ENCODE measurements at places on chromosomes 13 and 19.

GRCh38 chr13:21932578-21932977, 261.7 kb downstream of the FGF9 start:
- no peak for DNase-seq

DNA sequence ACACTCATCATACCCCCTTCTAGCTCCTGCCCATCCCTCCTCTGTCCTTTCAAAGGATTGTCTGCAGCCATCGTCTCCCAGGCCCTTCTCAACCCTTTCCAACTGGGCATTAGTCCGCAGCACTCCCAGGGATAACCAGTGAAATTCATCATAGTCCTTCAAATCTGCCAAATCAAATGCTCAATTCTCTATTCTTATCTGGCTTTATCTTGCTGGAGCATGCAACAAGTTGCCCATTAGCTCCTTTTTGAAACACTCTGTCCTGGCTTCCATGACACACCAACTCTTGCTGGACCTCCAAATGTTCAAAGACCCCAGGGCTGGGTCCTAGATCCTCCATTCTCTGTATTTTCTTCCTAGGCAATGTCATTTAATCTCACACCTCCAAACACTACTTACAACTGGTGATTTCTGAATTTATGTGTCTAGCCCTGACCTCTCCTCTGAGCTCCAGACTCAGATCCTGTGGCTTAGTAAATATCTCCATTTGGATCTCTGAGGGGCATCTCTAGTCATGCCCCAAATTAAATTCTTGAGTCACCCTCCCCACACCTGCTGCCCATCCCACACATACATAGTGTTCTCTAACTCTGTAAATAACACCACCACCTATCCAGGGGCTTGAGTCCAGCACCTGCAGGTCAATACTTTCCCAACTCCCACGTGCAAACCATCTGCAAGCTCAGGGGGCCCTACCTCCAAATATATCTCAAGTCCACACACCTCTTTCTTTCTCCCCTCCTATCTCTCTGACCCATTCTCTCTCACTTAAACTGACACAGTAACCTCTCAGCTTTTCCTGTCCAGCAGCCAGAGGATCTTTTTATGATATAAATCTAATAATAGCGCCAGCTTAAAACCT, 9.1 kb upstream of the ANKRD10 start:
- DNase-seq: no peak

DNA sequence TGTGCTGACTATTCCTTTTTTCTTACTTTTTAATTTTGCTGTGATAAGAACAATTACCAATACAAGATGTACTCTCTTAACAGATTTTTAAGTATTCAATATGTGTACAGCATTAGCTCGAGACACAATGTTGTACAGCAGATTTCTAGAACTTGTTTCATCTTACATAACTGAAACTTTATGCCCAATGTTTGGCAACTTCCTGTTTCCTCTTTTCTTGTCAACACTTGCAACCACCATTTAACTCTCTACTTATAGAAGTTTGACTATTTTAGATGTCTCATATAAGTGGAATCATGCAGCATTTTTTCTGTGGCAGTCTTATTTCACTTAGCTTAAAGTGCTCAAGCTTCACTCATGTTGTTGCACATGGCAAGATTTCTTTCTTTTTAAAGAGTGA, 1426.8 kb downstream of the SLITRK5 start:
- DNase-seq: no peak

GRCh38 chr13:74056801-74057542, 77.2 kb downstream of the KLF12 start:
- DNase-seq: no peak

DNA sequence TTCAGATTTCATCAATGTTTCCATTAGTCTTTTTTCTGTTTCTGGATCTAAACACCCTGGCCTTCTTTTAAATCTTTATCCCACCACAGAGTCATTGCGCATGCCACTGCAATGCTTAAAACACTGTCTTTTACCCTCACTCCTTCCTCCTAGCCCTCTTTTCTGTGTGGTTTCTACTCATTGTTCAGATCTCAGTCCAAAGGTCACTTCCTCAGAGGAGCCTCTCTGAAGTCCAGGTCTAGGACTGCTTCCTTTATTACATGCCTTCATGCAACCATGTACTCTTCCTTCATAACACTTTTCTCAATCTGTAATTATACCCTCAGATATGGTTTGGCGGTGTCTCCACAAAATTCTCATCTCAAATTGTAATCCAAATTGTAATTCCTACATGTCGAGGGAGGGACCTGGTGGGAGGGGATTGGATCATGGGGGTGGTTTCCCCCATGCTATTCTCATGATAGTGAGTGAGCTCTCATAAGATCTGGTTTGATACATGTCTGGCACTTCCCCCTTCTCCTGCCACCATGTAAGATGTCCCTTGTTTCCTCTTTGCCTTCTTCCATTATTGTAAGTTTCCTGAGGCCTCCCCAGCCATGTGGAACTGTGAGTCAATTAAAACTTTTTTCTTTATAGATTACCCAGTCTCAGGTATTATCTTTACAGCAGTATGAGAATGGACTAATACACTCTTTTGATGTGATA, 808.9 kb downstream of the DIAPH3 start:
- DNase-seq: no peak

DNA sequence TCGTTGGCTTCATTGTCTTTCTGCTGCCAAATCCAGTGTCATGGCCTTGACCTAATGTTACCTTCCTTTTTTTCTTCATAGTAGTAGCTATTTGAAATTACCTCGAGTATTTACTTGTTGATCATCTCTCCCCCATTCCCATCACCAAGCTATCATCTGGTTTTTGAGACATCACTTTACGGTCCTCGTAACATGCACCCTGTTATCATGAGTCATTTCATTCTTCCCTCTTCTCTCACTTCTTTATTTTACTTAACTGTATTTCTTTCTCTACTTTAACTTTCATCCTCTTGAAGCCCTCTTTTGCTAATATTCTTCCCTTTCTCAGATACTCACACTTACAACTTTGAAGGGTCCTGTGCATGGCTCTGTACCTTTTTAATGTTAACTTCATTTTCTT, 31.8 kb downstream of the TPP2 start:
- DNase-seq: no peak

DNA sequence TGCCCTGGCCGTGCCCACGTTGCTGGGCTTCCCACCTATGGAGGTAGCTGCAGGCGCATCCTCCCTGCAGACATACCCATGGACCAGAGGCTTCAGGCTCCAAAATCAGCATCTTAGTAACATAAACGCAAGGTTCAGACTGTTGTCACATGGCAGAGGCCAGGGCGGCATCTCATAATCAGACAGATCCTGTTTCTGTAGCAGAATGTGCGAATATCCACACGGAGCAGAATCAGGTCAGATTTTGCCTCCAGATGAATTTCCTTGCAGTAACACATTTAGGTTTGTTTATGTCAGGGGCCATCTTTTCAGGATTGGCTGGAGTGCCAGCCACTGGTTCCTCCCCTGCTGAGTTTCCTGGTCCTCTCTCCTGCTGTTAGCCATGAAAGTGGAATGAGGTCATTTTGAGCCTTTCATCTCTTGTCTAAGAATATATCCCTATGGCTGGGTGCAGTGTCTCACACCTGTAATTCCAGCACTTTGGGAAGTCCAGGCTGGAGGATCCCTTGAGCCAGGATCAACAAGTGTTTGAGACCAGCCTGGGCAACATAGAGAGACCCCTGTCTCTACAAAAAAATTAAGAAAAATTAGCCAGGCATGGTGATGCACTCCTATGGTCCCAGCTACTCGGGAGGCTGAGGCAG, 20.5 kb downstream of the SMARCA4 start:
- no peak for DNase-seq

GRCh38 chr19:33532859-33533460, 11.4 kb upstream of the PEPD start:
- no peak for DNase-seq

DNA sequence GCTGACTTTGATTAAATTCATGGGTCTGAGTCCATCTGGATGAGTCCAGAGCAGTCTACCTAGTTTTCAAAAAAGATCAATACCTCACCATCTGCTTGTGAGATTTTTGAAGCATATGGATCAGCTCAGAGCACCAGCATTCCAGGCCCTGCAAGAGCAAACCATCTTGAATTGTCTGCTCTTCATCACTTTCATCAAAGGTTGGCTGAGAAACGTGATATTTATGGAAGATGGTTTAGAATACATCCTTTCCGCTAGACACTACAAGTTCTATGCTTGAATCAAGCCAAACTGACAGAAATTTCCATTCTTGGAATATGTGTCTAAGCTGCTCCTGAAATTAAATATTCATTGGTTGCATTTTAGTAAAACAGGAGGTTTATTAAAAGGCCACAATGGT, 190.3 kb downstream of the KCNRG start:
- no peak for DNase-seq

DNA sequence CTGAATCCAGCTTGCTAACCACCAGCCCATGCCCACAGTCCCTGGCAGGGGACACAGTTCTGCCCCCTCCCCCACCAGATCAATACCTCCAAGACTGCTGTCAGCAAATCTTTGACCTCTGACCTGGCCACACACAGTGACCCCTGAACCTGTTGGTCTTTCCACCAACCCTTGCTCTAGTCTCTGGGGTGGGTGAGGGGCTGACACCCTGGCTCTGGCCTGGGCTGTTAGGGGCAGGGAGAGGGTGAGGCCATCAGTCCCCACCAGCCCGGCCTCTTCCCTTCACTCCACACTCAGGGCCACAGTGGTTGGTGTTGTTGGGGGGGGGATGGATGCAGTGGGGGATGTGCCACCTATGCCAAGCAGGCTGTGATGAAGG, 21.8 kb upstream of the SLC7A10 start:
- no peak for DNase-seq

DNA sequence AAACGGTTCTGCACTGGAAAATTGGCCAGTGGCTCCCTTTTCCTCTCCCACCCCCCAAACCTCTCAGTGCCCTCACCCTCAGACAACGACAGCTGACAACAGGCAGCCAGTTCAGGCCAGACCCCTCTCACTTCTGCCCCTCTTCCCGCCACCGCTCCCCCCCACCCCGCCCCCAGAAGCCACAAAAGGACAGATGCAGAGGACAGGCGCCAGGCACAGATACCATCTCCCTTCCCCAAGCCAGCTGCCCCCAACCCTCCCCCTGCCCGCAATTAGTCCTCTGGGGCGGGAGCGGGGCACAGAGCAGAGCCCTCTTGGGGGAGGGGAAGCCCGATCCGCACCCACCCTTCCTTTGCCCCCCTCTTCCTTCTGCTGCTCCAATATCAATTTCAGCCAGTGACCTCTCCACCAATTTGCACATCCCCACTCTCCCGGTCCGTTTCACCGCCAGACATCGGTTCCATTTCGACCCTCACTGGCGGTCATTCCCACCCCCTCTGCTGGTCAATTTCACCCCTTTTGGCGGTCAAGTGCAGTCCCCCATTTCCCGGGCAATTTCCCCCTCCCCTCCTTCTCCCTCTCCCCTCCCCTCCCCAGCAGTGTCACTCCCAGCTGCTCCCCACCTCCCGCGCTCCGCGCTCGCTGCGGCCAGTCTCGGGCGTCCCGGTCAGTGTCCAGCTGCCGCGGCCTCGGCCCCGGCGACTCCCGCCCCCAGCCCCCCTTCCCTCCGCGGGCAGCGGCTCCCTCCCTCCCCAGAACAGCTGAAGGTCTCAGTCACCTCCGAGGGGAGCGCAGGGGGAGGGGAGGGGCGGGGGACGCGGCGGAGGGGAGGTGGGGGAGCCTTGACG, at the start of gene SHD:
SHD (plus strand) TSS at position 848 of the 848 bp plus-strand sequence. CDS start 798 bp downstream, outside the sequence.
- no peak for DNase-seq

GRCh38 chr13:29532116-29532515, 63.4 kb downstream of the SLC7A1 start:
- DNase-seq: no peak

DNA sequence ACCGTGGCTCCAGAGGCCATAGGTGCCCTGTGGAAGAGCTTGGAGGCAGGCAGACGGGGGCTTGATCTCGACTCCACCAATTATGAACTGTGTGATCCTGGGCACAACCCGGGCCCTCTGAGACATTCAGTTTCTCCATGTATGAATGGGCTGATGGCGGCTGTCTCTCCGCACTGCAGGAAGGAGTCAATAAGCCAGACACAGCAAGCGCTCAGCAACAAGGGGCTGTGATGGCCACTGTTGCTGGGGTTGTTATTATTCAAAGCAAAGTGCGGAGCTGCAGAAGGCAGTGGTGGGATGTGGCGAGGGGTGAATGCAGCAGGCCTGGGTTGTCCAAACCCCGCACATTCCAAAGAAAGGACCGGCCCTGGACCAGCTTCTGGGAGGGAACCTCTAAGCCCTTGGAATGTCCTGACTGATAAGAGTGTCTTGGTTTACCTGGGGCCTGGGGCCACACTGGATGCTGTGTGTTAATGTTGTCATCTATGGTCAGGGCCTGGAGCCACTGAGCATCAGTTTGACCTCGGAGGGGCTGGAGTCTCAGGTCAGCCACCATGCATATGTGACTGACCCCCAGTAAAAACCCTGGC, 8.3 kb downstream of the TMEM143 start:
- no peak for DNase-seq

GRCh38 chr13:83184819-83185218, 697.5 kb downstream of the SLITRK1 start:
- no peak for DNase-seq

- DNase-seq: no peak
Measured at GRCh38 chr13:31114641-31115040, 47.1 kb downstream of the HSPH1 start.

DNA sequence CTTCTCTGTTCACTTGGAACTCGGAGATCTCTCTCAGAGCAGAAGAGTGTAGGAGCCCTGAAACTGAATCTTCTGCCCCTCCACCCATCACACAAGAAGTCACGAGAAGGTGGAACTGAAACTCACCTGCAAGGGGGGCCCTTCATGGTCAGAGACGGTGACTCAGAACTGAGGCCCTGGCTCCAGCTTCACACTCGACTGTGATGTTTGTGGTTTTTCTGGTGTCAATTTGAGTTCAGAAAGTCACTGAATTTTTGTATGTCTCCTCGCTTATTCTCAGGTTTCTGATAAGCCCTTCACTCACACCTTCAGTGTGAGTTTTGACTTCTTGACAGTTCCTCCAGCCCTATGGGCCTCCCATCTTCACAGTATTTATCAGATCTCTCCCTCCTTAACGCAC, 23.1 kb downstream of the SIGLEC5 start:
- DNase-seq: no peak

DNA sequence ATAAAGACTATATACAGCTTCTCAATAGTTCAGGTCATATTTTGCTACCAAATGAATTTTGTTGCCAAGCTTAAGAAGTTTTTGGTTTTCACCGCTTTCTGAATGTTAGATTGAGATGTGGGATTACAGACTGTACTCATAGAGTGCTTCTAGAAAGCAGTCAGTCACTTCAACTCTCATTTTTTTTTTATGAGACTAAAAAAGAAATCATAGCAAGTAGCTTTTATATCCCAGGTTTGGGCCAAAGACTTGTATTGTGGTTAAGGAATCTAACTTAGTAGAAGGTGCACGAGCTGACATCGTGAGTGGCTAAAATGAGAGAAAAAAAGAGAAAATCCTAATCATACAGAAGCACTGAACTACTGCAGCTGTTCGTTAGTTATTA, 2.2 kb upstream of the USPL1 start:
- no peak for DNase-seq

- no peak for DNase-seq
Measured at GRCh38 chr19:4814625-4815425, 16.7 kb downstream of the TICAM1 start.

All from ascending aorta (tissue), 2 donors.